ENCODE measurements at places on chromosomes 13 and 19.
A peak's percentile ranks its signal among the peaks of the same experiment; 100 is the strongest.

DNA sequence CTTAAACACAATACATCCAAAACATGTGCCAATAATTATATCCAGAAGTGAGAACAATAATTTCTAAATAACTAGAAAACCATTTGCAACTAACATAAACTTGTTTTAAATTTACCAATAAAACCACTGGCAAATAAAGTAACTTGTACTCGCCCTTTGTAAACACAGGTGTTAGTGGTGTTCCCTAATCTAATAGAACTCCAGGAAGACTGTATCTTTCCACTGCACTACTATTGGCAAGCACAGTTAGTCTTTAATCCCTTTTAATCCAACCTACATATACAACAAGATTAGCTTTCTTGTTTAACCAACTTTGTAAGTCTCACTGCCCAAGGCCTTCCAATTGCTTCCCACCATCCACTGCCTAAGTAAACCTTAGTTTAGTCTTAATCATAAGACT lies 79.5 kb downstream of the PCDH9 start:
- no peak for DNase-seq

GRCh38 chr19:16506961-16507360 lies 10.8 kb downstream of the C19orf44 start:
- DNase-seq: no peak

DNA sequence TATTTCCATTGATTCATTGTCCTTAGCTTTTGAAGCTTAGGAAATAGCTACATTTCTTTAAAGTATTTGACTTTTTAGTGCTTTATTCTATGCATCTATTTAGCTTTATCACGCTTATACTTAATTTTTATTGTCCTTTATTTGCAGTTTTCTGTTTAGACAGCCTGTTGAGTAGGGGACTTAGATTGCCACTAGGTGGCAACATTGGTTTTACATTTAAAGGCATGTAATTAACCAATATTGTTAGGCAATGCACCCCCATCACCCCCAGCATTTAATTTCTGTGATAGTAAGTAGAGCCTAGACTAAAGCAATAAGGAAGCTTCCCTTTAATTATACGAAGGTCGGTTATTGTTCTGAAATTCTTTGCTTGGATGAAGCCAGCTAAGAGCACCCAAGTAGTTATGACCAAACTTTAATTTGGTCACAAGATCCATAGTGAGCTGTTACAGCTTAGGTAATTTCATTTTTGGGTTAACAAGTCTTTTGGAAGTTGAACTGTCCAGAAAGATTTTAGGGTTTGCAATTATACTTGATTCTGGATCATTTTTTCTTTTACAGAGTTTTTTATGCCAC lies 36.5 kb downstream of the B3GLCT start:
- DNase-seq: peak; percentile 22

- DNase-seq: no peak
Observed at GRCh38 chr19:54307389-54308020, 5.5 kb downstream of the LILRA5 start.

DNA sequence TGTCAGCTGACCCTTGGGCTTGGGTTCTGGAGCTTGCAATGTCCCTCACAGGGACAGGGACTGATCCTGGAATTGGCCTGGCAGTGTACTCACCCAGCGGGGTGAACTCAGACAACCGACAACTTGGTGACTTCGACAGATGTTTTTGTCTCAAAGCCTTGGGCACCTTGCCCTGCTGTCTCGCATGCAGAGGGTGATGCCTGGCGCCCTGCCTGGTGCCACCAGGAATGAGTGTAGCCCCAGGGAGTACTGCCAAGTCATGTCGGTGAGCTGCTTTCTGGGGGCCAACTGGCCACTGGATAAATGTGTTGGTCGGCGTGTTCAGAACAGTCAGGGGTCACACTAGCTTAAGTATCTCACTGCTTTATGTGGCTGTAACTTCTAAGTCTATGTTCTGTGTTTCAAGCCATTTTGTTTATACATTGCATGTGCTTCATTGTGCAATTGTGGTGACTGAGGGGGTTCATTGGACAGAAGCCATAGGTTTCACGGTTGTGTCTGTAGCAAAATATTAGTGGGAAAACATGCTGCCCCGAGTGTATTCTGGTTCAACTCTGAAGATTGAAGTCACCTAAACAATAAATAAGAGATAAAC lies 96.3 kb upstream of the TNFSF11 start:
- no peak for DNase-seq

GRCh38 chr19:43765109-43765876 lies 10.5 kb upstream of the SMG9 start:
- DNase-seq: no peak

- no peak for DNase-seq
Observed at GRCh38 chr13:111342721-111343120, 22.3 kb downstream of the TEX29 start.

GRCh38 chr19:48588670-48589401 lies 17.7 kb upstream of the SPACA4 start:
- DNase-seq: peak; percentile 88

DNA sequence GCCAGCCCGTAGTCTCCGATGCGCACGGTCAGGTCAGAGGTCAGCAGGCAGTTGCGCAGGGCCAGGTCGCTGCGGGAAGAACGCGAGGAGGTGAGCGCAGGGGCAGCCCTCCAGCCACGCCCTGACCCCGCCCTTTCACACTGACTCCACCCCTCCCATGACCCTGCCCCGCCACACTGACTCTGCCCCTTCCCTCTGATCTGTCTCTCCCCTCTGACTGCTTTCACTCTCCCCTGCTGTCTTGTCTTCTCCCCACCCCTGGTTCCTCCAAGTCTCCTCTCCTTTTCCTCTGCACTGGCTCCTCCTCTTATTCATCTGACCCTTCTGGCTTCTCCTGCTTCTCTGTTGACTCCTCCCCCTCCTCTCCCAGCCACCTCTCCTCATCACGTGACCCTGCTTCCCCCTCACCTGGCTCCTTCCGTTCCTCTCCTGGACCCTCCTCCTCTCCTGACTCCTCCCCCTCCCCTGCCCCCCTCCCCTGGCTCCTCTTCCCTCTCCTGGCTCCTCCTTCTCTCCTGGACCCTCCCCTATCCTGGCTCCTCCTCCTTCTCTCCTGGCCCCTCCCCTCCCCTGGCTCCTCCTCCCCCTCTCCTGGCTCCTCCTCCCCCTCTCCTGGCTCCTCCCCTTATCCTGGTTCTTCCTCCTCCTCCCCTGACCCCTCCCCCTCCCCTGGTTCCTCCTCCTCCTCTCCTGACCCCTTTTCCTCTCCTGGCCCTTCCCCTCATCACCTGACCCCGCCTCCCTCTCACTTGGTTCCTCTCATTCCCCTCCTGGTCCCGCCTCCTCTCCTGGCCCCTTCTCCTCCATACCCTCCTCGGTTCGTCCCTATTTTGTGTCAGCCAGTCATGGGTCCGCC lies 9.9 kb downstream of the LMTK3 start:
- DNase-seq: no peak

- DNase-seq: no peak
Observed at GRCh38 chr19:42197375-42197817, 20.1 kb downstream of the DEDD2 start.

DNA sequence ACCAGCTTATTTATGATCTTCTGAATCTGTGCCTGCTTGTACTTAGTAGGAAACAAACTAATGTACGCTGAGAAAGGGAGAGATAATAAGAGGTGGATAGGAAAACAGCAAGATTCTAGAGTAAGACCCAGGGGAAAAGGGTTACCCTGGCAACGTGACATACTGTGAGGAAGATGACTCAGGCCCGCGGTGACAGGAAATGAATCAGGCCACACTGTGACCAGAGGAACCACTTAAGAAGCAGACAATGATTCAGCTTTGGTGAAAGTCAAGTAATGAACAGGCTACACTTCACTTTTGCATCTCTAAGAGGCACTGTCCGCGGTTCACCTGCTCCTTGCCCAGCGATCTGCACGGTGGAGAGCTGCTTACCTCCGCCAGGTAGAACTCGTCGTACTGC lies 158.2 kb downstream of the NALCN start:
- DNase-seq: no peak

DNA sequence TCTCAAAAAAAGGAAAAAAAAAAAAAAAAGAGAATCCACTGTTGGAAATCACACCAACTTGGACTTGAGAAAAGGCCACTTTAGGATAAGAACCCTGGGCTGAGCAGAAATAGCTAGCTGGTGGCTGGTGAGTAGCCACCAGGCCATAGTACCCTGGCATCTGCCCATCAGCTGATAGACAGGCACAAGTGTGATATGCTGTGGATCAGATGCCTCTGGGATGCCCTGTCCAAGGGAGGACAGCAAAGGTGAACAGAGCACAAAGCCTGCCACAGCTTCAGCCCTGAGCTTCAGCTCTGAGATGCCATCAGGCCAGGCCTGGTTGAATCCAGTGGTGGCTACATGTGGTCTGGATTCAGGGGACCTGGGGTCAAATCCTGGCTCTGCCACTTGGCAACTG lies 8.7 kb downstream of the SIRT2 start:
- DNase-seq: no peak

GRCh38 chr13:51682686-51683085 lies 98.4 kb downstream of the WDFY2 start:
- no peak for DNase-seq

DNA sequence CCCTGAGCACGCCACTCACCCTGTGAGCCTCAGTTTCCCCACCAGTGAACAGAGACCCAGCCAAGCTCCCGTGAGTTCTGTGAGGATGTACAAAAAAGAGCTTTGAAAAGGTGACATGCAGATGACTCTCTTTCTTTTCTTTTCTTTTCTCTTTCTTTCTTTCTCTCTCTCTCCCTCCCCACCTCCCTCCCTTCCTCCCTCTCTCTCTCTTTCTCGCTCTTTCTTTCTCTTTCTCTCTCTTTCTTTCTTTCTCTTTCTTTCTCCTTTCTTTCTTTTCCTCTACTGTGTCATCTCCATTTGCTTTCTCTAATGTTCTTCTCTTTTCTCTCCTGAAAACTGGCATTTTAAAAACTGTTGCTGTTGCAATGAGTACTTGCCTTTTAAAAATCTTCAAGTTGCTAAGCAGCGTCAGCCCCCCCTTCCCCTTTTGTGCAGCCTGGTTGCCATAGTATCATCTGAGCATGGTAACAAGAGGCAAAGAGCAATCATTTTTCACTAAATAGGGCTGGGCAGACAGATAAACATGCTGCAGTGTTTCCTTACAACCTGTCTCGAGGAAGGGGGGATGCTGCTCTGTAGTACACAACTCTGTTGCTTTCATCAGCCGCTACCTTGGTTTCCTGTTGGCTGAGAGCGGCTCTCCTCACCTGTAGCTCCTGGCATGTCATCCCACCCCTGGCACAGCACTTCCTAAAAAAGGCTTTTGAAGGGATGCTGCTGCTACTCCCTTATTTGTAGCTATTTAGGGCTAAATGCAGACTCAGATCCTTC lies 108.7 kb upstream of the MBNL2 start:
- no peak for DNase-seq

DNA sequence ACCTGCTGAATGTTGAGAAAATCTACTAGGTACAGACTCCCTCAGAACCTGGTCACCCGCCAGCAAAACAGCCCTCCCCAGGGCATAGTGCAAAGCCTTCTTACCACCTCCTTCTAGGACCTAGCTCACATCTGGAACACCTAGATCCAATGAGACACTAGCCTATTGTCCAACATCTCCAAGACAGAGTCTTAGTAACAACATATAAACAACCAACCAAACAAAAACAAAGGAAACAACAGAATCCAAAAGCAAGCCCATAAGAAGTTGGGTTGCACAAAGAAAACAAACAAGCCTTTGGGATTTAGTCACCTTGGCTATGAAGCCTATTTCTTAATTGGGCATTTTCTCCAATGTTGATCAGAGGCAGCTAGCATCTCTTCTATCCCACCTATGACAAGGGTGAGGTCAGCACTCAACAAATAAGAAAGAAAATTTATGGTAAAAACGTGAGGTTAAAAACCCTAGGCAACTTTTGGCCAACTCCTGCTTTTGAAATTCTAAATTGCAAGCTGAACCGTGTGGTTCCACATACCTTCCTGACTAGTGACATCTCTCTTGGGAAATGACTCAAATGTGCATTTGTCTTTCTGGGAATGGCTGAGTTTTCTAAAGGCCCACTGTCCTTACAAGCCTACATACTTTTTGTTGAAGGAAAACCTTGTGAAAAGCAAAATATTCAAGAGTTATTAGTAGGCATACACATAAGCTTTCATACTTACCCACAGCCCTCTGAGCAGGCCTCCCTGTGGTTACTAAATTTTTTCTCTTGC lies 66.7 kb downstream of the FAM216B start:
- no peak for DNase-seq

DNA sequence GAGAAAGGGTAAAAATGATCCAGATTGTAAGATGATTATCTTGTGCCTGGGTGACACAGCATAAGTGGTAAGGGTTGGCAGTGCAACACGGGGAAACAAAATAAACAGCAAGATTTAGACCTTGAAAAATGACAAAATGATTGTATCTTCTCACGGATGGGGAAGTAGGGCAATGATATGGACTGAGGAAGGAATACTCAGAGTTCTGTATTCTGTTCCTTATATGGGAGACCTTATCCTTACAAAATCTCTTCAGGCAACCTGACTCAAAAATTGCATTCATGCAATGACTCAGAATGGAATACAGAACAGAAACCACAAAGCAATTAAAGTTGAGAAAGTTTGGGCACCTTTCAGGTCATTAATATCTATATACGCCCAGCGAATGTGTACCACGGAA lies 149.0 kb downstream of the HS6ST3 start:
- no peak for DNase-seq

DNA sequence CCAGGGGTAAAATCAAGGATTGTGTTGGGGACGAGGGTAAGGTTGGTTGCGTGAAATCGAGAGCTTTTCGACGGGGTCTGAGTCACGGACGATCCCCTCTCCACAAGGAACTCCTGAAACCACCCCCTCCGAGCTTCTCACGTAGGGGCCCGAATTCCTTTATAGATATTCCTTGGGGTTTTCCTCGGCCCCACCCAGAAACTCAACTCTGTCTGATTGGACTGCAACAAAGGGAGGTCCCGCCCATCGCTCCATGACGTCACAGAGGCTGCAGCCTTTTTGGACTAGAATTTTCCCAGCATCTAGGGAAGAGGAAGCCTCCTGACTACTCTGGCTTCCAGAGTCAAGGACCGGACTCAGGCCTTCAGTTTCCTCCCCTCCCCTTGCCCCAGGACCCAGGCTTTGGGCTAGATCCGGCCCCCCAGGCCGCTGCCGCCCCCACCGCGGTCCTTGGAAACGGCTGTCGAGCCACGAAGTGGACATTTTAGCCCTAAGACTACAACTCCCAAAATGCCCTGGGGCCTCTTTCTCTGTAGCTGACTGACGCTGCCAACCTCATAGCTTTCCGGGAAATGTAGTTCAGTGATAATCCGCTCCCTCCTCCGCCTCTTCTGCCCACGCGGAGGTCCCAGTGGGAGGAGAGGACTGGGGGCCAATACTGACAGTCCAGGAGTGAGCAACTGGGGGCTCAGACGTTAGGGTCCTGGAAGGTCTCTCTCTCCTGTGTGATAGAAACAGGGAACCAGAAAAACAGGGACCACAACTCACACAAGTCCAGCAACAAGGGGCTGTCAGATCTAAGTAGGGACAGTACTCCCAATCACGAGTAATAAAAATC lies at the start of gene IZUMO1:
Gene IZUMO1 (minus strand): TSS at position 172 of the 838 bp plus-strand sequence. CDS start 1,050 bp downstream, outside the sequence.
- DNase-seq: no peak

GRCh38 chr13:111397202-111397880 lies 76.9 kb downstream of the TEX29 start:
- DNase-seq: no peak

- no peak for DNase-seq
Observed at GRCh38 chr19:49160450-49161189, 3.0 kb downstream of the TRPM4 start.

GRCh38 chr19:33300894-33301143 lies 1.5 kb downstream of the CEBPA start:
- DNase-seq: no peak

GRCh38 chr19:41589371-41589770 lies 13.4 kb downstream of the CEACAM21 start:
- no peak for DNase-seq

GRCh38 chr19:31613683-31614219 lies 264.5 kb upstream of the TSHZ3 start:
- DNase-seq: no peak

Measured in memory B cell (primary cell).